ENCODE measurements at places on chromosomes 2 and 18. TPM values are rescaled to one million over a fixed set of nuclear protein-coding genes. Genes with fewer than 3 reads are reported as not detected.
A peak's percentile ranks its signal among the peaks of the same experiment; 100 is the strongest.

- DNase-seq, result no peak
These were observed 543.2 kb downstream of the DCDC2C start for GRCh38 chr2:4246364-4247131.

DNA sequence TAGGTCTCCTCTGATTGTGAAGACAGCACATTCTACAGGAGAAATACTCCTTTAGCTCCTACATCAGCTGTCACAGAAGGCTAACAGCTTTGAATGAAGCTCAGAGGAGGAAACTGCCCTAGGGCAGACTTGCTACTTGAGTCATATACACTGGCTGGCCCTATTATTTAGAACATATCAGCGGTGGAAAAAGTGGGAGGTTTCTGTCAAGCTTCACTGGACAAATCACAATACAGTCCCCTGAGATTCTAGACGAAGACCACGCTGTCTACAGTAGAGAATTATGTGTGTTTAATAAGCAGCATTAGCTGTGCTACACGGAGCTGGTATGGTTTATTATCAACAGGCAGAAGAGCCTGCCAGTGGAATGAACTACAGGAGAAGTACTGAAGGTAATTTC is 230.9 kb upstream of the FSIP2 start:
- DNase-seq, result no peak

- DNase-seq, result no peak
These were observed 29.9 kb downstream of the MTCL1 start for GRCh38 chr18:8735274-8735673.

GRCh38 chr2:112867701-112868631 is 31.4 kb upstream of the IL1B start:
- DNase-seq, result no peak

- no peak for DNase-seq
These were observed 1632.5 kb downstream of the LRP1B start for GRCh38 chr2:140498360-140498759.

GRCh38 chr2:64698668-64699444 is 45.1 kb upstream of the SERTAD2 start:
- peak; percentile 66 for DNase-seq

DNA sequence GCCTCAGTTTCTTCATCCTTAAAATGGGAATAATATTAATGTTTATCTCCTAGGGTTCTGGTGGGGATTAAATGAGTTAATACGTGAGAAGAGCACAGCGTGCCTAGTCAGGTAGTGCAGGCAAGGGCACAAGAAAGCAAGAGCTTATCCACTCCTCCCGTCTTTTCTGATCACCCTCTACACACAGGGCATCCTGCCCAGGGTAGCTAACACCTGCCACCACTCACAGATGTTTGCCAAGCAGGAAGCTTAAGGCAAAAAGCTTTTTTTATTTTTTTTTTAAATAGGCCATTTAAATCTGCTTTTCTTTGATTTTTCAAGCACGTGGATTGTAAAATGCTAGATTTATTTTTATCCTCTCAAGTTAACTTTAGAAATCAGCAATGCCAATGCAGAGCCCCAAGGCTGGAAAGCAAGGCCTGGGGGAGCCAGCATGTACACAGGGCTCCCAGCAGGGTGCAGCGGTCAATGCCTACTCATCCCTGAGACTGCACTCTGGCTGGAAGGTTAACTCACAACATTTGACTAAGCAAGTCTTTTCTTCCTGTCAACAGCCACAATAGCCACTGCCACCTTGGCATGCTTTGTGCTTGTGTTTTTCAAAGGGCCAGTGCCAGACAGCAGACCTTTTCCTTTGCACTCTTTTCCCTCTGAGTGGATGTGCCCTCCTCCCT is 86.5 kb upstream of the ACAA2 start:
- no peak for DNase-seq

GRCh38 chr2:142462306-142462705 is 331.5 kb upstream of the LRP1B start:
- DNase-seq, result no peak

GRCh38 chr2:8475349-8476031 is 206.4 kb upstream of the ID2 start:
- no peak for DNase-seq

- no peak for DNase-seq
These were observed 7.7 kb upstream of the MMADHC start for GRCh38 chr2:149595056-149595963.

DNA sequence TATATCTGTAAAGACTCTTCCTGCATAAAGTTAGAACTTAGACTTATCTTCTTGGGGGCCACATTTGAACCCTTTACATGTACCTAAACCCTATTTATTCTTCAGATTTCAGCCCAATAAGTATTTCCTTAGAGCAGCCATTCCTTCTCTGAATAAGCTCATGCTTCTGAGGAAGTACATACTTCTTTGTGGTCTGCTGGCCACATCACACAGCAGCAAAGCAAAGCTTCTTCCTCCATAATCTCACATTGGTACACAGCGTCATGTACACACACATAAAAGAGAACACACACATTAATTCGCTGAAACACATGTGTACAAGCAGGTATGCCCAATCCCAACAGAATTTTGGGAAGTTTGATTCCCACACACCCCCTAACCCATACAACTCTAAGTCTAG is 331.0 kb downstream of the CDH2 start:
- peak; percentile 11 for DNase-seq

- peak; percentile 64 for DNase-seq
These were observed 13.6 kb downstream of the MRO start for GRCh38 chr18:50806208-50806616.

The CDH2 gene
- 267 TPM for total RNA-seq

The PSD4 gene
- 5.4 TPM for total RNA-seq

The DSC3 gene
- 3.3 TPM for total RNA-seq

The REG3G gene
- not detected for total RNA-seq

The CCDC85A gene
- total RNA-seq, result 8.1 TPM

The CELF4 gene
- total RNA-seq, result 1.6 TPM

The DSEL gene
- 1.2 TPM for total RNA-seq

Measured in cardiac muscle cell (in vitro differentiated cells and primary cell).